EH (cell line): ENCODE measurements at places on chromosomes 4 and X.

DNA sequence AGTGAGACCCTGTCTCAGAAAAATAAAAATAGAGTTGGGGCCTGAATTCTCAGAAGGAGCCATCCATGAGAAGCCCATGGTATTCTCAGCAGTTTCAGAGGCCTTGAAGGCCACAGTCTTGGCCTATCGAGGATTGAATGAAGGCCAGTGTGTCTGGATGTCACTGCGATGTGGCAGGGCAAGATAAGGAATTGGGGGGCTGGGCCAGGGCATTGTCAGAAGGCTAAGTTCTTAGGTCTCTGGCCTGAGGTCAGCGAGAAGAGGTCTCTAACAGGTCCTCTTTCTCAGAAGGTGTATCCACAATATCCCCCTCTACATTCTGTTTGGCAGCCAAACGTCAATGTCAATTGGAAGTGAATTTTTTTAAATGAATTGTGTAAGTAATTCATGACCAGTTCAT is 5.7 kb downstream of the ZNF275 start:
- no peak for DNase-seq

- peak; percentile 74 for DNase-seq
Observed at GRCh38 chr4:187668526-187669082, 327.0 kb upstream of the ZFP42 start.

DNA sequence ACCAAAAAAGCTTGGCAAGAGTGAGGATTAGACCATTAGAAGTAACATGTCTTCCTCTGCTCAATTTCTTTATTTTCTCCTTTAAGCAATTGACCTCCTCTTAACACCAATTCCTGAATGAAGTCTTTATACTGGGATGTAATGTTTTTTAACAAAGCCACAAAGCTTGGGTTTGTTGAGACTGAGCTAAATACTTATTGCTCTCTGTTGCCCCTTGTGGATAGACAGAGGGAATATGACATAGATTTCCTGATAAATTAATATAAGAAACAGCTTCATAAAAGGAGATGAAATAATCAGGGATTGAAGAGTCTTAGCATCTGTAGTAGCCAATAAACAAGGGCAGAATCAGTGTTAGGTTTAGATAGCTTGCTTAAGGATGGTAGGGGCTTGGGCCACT is 57.6 kb downstream of the CCDC160 start:
- DNase-seq = peak; percentile 0

- no peak for DNase-seq
Observed at GRCh38 chr4:81459228-81459627, 12.5 kb downstream of the RASGEF1B start.

GRCh38 chr4:26525136-26525770 is 35.0 kb upstream of the CCKAR start:
- DNase-seq = peak; percentile 81

DNA sequence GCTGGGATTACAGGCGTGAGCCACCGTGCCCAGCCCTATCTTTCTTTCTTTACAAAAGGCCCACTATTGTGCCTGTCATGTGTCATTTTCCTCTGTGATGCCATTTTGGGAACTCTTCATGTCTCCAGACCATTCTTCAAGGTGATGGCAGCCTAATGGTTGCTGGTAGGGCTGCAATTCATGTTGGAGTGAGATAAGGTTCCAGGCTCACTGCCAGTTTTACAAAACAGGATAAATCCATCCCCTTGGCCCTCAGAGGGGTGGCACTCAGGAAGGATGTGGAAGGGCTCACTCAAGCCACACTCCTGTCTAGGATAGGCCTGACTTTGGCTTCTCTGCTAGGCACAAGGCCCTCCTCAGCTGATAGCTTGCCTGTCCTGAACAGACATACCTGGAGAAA is 3.8 kb downstream of the TCEAL9 start:
- DNase-seq = no peak

DNA sequence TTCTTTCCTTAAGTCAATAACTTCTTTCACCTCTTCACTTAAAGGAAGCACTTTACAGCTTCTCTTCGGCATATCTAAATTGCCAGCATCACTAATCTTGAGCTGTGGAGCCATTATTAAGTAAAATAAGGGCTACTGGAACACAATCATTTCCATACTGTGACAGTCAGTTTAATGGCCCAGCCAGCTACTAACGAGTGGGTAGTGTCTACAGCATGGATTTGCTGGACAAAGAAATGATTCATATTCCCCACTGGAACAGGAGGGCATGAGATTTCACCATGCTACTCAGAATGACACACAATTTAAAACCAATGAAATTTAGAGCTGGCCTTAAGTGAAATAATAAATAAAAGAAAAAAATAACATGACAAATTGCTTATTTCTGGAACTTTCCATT is 72.1 kb downstream of the DDIT4L start:
- no peak for DNase-seq

GRCh38 chr4:37690976-37691375 is 4.8 kb upstream of the RELL1 start:
- DNase-seq = no peak

GRCh38 chr4:48275247-48275646 is 5.6 kb upstream of the TEC start:
- peak; percentile 40 for DNase-seq

- DNase-seq = no peak
Observed at GRCh38 chr4:179503976-179504375, 2061.7 kb upstream of the AGA start.

GRCh38 chrX:96435378-96436035 is 249.1 kb upstream of the DIAPH2 start:
- DNase-seq = peak; percentile 50

DNA sequence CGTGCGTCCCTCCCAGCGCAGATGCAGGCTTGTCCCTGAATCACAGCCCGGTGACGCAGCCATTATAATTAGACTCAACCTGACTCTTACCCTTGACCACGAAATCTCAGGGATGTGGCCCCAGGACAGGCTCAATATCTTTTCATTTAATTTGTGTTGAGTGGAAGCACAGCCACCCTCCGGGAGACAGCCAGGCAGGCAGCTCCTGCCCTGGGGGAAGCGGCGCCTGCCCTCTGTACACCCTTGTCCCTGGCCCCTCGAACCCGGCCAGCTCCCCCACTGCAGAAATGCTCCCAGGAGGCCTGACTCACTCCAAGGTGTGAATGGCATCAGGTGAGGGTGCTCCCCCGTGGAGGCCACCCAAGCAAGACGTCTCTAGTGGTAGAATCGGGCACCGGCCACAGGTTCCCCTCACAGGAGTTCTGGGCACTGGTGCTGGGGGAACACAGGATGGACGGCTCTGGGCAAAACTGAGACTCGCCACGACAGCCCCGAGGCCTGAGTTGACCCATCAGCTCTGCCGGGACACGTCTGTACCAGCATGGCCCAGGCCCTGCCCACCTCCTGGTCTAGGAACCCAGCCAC is 2.7 kb downstream of the CPLX1 start:
- no peak for DNase-seq

DNA sequence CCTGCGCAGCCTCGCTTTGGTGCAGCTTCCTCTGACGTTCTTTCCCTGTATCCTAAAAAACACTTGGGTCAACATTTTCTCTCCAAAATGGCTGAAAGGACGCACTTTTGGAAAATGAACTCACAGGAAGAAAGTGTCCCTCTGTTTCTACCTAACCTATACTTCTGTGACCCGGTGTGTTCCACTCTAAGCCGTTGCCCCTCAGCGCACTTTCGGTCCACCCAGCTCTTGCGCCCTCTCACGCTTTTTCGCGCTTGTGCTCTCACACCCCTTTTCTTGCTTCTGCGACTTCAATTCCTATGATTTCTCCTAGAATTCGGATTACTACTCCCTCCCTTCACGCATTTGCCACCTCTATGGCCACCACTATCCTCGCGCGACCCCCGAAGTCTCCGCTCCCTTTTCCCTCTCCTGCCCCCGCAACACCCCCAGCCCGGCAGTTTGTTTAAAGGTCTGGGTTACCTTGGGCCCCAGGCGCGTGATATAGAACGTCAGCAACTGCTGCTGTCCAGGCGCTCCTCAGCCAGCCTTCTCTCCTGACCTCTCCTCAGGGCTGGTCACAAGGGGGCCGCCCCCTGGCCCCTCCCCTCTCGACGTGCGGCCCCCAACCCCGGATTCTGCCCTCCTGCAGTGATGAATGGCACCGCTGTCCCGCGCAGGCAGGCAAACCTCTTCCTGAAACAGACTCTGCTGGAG is at the start of gene USP51:
TSS of gene USP51 (minus strand) at position 535 of the 696 bp plus-strand sequence. CDS start 909 bp downstream, outside the sequence.
- DNase-seq = peak; percentile 14

GRCh38 chr4:89158884-89159503 is 47.7 kb downstream of the TIGD2 start:
- DNase-seq = peak; percentile 46
